ENCODE measurements at places on chromosomes 4 and X. TPM values are rescaled to one million over a fixed set of nuclear protein-coding genes. Genes with fewer than 3 reads are reported as not detected.

Gene TDO2
- total RNA-seq = not detected

GRCh38 chrX:50157545-50158135 is 43.2 kb downstream of the AKAP4 start:
- no peak overlapping the region for H3K4me3 ChIP-seq
- DNase-seq = no peak
- H3K36me3 ChIP-seq = no peaks in the 10 kb centered on the region
- H3K27ac ChIP-seq = no peak overlapping the region
- no peaks in the 10 kb centered on the region for H3K27me3 ChIP-seq

Gene GTPBP6
- total RNA-seq = 67.7 TPM

Gene RAB33A
- 2.2 TPM for total RNA-seq

- no peaks in the 10 kb centered on the region for H3K36me3 ChIP-seq
- no peak overlapping the region for H3K27ac ChIP-seq
- H3K4me3 ChIP-seq = no peak overlapping the region
Measured at GRCh38 chr4:30386266-30386895, 333.8 kb upstream of the PCDH7 start.

Gene ZNF711
- 0.70 TPM for total RNA-seq

DNA sequence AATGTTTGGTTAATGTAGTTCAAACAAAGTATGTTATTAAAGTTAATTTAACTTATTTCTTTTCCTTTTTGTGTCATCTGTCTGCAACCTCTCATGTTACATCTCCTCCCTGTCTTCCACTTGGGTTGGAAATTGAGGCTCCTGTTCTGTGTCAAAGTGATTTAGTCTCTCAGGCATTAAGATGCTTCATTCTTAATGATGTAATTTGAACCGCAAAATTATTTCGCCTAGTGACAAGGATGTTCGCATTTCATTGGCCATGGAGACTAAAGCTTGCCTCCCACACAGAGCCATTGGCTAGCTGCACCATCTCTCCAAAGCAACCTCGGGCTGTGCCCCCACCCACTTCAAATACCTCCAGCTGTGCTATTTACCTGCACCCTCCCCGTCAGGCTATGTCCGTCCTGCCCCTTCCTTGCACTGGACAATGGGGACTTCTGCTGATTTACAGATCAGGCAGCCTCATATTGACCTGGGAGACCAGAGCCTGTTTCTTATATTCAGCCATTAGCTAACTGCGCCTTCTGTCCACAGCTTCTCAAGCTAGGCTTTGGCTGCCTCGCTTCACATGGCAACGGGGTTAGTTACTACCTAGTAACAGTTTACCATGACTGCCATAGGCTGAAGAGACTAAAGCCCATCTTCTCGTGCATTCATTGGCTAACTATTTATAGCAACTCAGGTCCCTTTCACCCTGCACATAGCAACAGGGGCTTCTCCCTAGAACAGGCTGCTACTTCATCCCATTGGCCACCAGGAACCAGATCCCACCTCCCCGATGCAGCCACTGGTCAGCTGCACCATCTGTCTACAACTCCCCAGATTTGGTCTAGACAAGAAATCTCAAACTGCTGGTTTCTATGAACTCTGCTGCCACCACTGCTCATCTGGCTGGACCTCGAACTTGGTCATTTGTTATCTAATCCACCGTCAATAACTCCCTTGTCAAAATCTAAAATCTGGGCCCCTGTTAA is 8.6 kb upstream of the ZNF157 start:
- no peaks in the 10 kb centered on the region for H3K36me3 ChIP-seq
- H3K27ac ChIP-seq = peak overlapping the region; percentile 34
- H3K4me3 ChIP-seq = no peak overlapping the region
- peak; percentile 6 for DNase-seq
- peaks cover 25% of the 10 kb centered on the region for H3K4me1 ChIP-seq
- no peaks in the 10 kb centered on the region for H3K27me3 ChIP-seq

GRCh38 chr4:188092824-188093223 is 16.6 kb downstream of the TRIML2 start:
- H3K27ac ChIP-seq = no peak overlapping the region
- no peaks in the 10 kb centered on the region for H3K27me3 ChIP-seq
- H3K4me3 ChIP-seq = no peak overlapping the region
- DNase-seq = no peak

Gene APBB2
- 0.60 TPM for total RNA-seq

- no peak overlapping the region for H3K4me3 ChIP-seq
- H3K36me3 ChIP-seq = no peaks in the 10 kb centered on the region
- no peaks in the 10 kb centered on the region for H3K27me3 ChIP-seq
Measured at GRCh38 chr4:125390126-125390525, 75.4 kb downstream of the FAT4 start.

GRCh38 chr4:56863441-56864139 is 42.1 kb upstream of the SPINK2 start:
- H3K27me3 ChIP-seq = peaks cover 5% of the 10 kb centered on the region
- H3K36me3 ChIP-seq = peaks cover 2% of the 10 kb centered on the region
- no peak overlapping the region for H3K27ac ChIP-seq
- H3K4me1 ChIP-seq = no peaks in the 10 kb centered on the region

DNA sequence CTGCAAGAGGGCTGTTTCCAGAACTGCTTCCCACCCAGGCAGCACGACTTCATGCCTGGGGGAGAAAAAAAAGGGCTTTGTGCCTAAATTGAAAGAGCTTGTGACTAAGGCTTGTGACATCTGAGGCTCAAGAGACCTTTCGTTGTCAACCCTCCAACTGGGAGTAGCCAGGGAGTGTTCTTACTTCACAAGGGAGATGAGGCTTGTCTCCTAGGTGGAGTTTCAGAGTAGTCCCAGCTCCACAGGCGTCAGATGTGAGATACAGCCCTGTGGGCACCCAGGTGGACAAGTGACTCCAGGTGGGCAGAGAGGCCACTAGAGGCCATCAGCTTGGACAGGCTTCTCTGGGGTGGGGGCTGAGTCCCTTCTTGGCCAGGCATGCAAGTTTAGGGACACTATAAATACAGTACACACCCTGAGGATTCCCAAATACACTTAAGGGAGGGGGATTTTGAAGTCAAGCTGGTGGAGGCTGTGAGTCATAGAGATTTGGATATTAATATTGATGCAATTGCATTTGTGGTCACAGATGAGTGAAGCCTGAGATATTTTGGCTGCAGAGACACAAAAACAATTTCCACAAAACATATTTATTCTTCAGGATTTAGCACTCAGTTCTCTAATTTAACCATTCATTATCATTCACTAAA is 40.1 kb upstream of the SETD7 start:
- peaks cover 34% of the 10 kb centered on the region for H3K27me3 ChIP-seq
- no peak overlapping the region for H3K4me3 ChIP-seq
- H3K4me1 ChIP-seq = no peaks in the 10 kb centered on the region
- no peak for DNase-seq

DNA sequence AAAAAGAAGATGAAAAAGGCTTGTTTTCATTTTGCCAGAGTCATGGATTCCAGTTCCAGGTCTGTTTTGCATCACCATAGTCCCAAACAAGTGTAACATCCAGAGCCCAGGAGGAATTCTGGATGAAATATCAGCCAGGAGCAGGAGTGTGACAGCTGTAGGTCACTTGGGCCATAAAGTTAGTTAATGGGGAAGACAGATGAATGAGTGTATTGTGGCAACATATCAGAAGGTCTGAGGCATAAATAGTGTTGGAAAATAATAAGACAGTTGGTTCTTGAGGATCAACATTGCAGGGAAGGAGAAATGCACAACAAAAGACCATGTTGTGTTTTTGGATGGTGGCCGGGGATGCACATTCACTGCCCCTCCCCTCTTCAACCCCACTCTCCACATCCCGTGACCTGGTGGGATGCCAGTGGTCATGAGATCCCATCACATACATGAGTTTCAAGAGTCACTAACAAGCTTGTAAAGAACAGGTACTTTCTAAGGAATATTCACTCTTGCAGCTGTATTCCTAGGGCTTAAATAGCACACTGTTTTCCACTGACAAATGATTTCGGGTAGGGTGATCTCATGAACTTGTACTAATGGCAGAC is 83.1 kb upstream of the IGFBP7 start:
- no peaks in the 10 kb centered on the region for H3K4me1 ChIP-seq
- no peak for DNase-seq
- H3K4me3 ChIP-seq = no peak overlapping the region
- H3K27me3 ChIP-seq = peaks cover 31% of the 10 kb centered on the region

- H3K27ac ChIP-seq = no peak overlapping the region
- H3K36me3 ChIP-seq = peaks cover 2% of the 10 kb centered on the region
- no peaks in the 10 kb centered on the region for H3K27me3 ChIP-seq
- DNase-seq = no peak
- no peak overlapping the region for H3K4me3 ChIP-seq
- peaks cover 11% of the 10 kb centered on the region for H3K4me1 ChIP-seq
Measured at GRCh38 chr4:82984459-82984858, 26.2 kb downstream of the LIN54 start.

Gene ENPEP
- total RNA-seq = not detected

Gene KCTD8
- not detected for total RNA-seq

DNA sequence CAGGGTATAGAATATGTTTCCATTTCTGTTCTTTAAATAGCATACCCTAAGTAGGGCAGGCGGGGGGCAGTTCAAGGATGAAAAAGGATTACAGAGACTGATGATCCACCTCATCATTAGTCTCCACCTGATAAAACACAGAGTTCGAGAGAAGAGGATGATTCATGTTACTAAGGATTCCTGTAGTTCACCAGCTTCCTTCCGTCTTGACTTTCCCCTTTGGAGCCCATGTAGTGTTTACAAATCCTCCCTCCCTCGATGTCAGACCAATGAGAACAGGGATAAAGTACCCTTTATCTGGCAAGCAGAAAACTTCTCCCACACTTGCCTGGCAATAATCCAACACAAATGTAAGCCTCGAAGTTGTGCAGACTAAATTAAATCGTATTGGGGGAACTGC is 526.3 kb upstream of the FAM241A start:
- H3K36me3 ChIP-seq = no peaks in the 10 kb centered on the region
- H3K27ac ChIP-seq = no peak overlapping the region

GRCh38 chr4:78551420-78552351 is at the start of gene ANXA3:
ANXA3 (plus strand) TSS chr4:78551770; CDS start chr4:78554474, 2,704 bp downstream.
- no peak for DNase-seq
- H3K27ac ChIP-seq = no peak within 1 kb of the TSS
- H3K27me3 ChIP-seq = peaks cover 51% of the 10 kb centered on the region
- H3K4me3 ChIP-seq = peak within 1 kb of the TSS; percentile 84

Gene FAM9B
- not detected for total RNA-seq

DNA sequence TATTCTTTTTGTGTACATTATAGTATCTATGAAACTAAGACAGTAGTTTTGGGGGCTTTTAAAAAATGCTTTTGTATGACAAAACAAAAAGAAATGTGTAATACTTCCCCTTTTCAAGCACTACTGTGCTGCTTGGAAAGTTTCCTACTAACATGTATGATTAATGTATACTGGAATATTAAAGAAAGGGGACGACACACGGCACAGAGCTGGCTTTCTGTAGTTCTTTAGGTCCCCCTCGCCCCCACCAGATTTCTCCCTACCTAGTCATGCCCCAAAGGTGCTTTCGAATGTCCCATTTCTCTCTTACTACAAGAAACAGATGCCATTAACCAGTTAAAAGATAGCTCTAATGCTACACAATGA is 1.6 kb upstream of the AP1S2 start:
- no peak overlapping the region for H3K27ac ChIP-seq
- no peaks in the 10 kb centered on the region for H3K27me3 ChIP-seq
- DNase-seq = no peak
- no peak overlapping the region for H3K4me3 ChIP-seq
- peaks cover 5% of the 10 kb centered on the region for H3K4me1 ChIP-seq
- no peaks in the 10 kb centered on the region for H3K36me3 ChIP-seq

GRCh38 chrX:21194526-21194925 is 179.7 kb upstream of the CNKSR2 start:
- peaks cover 4% of the 10 kb centered on the region for H3K36me3 ChIP-seq
- H3K4me3 ChIP-seq = no peak overlapping the region
- H3K4me1 ChIP-seq = no peaks in the 10 kb centered on the region
- DNase-seq = no peak
- H3K27me3 ChIP-seq = no peaks in the 10 kb centered on the region

Gene ALPK1
- total RNA-seq = 7.1 TPM

DNA sequence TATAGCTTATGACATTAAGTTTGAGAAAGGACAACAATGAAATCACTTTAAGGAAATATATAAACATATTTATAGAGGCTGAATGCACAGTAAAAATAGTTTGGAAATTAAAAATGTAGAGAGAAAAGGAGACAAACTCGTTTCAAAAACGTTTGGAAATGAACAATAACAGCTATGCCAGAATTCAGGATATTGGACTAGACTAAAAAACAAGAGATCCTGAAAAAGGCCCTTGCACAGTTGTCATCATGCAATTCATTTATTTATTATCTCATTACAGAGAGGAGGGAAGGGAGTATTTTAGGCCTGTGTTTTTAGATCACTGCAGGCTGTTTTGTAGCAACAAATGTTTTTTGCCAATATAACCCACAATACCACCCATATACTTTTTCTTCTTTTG is 527.2 kb downstream of the ADGRL3 start:
- no peak overlapping the region for H3K27ac ChIP-seq
- H3K27me3 ChIP-seq = no peaks in the 10 kb centered on the region
- no peaks in the 10 kb centered on the region for H3K36me3 ChIP-seq
- no peak for DNase-seq

DNA sequence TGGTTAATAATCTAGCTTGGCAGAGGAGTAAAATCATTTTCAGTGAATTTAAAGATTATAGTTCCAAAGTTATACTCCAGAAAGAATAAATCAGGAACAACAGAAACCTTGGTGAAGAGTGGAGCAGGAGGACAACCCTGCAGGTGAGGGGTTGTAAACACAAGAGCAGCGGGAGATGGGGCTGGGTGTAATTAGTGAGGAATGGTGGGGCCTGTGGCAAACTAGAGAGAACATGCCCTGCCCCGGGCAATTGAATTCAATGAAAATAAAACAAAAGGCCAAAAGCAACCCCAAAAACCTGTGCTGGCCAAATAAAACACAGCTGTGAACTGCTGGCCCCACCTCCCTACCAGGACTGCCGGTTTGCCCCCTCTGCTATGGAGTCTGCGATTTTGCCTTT is 325.2 kb downstream of the NR3C2 start:
- peaks cover 13% of the 10 kb centered on the region for H3K36me3 ChIP-seq
- H3K27me3 ChIP-seq = no peaks in the 10 kb centered on the region
- no peak overlapping the region for H3K27ac ChIP-seq
- H3K4me3 ChIP-seq = no peak overlapping the region

DNA sequence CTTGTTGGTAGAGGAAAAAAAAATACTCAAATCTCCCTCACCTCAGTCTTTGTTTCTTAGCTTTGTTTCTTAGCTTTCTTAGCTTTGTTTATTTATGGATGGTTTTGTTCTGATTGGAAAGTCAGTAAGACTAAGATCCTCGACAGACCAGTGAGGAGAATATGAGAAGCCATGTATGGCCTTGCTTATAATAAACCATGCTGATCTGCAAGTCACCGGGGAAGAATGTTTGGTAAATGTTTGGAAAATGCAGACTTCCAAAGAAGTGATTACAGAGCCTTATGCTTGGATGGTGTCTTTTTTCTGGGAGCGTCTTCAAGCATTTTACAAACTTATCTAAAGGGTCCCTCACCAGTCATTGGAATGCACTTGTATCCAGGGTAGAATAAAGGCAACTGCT is 90.1 kb upstream of the NOCT start:
- no peaks in the 10 kb centered on the region for H3K4me1 ChIP-seq
- no peak overlapping the region for H3K27ac ChIP-seq
- no peak overlapping the region for H3K4me3 ChIP-seq
- no peaks in the 10 kb centered on the region for H3K36me3 ChIP-seq
- no peak for DNase-seq
- peaks cover 19% of the 10 kb centered on the region for H3K27me3 ChIP-seq
